ENCODE measurements at places on chromosomes 2 and 18. TPM values are rescaled to one million over a fixed set of nuclear protein-coding genes. Genes with fewer than 3 reads are reported as not detected.

The DSG1 gene
- total RNA-seq = not detected

The REG3A gene
- total RNA-seq = not detected

The HOXD8 gene
- not detected for total RNA-seq

The ATIC gene
- total RNA-seq = 15.4 TPM

The REEP1 gene
- 0.13 TPM for total RNA-seq

The LHCGR gene
- total RNA-seq = not detected

The PSTPIP2 gene
- not detected for total RNA-seq

DNA sequence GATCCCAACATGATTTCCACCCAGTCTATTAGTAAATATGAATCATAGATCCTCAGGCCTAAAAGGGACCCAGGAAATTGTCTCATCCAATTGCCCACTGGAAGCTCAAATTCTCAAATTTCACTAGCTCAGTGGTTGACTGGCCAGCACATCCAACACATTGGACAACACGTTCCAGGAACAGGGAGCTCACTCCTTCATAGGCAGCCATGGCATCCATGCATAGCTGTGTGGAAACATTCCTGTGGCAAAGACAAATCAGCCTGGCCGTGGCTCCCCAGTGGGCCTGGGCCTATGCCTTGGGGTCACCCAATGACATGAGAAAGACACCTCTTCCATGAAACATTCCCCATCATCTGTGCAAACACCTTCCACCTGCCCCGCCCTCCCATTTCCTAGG lies 261.1 kb downstream of the ANAPC1 start:
- no peak for DNase-seq

DNA sequence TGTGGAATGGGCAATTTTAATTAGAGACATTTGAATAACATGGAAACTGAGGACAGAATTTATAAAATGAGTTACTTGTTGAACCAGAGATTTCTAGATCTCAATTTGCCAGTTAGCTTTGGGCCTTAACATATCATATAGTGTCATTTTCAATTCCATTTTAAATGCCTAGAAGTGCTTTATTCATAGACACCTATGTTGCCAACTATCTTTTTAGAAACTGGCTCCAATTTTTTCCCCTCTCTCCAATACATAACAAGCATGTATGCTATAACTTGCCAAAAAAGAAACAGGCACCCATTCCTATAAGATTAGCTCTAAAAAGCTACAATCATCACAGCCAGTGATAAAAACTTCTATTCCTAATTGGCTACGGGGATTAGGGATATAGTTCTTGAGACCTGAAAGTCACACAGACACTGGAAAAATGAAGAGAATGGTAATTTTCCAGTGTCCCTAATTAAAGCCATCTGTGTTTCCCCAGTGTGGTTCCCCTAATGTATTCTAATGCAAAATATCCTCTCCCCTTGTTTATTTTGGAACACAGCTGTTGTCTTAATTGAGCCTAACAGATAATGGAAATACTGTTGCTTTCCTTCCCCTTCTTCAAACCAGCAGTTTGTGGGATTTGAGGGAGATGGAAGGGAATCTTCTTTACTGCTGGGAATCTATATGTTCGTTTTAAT lies 205.5 kb upstream of the FSHR start:
- DNase-seq = no peak

DNA sequence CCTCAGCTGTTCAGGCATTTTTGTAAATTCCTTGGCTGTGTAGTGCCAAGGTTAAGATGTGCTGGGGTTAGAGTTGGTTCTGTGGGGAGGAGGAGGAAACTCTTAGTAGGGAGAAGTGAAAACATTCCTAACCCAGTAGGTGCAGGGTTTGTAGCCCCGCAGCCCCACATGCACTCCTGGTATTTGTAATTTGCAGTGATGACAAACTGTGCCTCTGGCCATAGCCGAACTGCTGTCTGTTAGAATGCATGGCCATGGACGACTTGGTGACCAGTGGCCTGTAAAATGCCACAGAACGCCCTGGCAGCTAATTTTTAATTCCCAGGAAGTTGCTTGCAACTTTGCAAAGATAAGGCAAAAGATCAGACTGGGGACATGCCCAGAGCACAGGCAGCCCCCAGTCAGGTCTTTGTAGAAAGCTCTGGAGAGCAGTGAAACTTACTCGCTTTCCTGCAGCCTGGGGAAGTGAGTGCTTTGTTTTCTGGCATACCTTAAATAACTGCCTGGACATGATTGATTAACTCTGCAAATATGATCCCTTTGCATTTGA lies 38.4 kb downstream of the LYPD6B start:
- no peak for DNase-seq

DNA sequence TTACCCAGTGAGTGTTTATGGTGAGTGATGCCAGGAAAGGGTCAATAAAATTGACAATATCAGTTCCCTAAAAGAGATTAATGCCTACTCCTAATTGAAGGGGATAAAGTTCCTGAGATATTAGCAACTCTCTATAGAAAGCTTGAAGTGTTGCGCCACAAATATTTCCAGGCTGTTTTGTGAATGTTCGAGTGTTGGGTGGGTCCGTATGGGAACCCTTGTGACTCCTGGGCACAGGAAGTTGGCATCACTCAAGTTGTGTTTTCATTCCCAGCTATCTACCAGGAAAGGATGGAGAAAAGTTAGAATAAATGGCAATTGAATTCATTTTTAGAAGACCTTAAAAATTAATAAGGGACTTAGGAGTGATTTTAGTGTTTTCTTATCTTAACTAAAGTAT lies 472.7 kb downstream of the THSD7B start:
- no peak for DNase-seq

GRCh38 chr18:44453505-44453904 lies 227.2 kb upstream of the SETBP1 start:
- no peak for DNase-seq

DNA sequence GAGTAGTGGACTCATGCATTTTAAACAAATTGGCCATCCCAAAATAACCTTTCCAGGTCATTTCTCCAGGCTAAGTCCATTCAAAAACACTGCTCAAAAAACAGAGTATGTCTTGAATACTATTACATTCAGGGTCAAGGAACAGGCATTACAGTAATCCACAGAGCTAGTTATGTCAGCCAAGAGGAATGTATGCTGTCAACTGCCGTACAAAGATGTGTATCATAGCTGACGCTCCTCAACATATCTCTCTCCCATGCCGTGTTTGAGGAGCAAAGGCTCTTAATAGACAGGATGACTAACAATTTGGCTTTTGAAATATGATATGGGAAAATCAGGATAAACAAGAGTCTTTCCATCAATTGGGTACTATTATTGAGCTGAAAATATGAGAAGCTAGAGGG lies 68.8 kb upstream of the KCTD1 start:
- DNase-seq = peak; percentile 6

GRCh38 chr2:54945391-54946219 lies 104.6 kb downstream of the RTN4 start:
- DNase-seq = no peak

- DNase-seq = no peak
Observed at GRCh38 chr2:44010266-44010665, 14.5 kb upstream of the LRPPRC start.

- DNase-seq = no peak
Observed at GRCh38 chr2:182319556-182320505, 107.0 kb downstream of the PDE1A start.

- no peak for DNase-seq
Observed at GRCh38 chr2:237686659-237687136, 59.3 kb downstream of the LRRFIP1 start.

GRCh38 chr2:85861650-85862049 lies 27.1 kb downstream of the ST3GAL5 start:
- DNase-seq = no peak

DNA sequence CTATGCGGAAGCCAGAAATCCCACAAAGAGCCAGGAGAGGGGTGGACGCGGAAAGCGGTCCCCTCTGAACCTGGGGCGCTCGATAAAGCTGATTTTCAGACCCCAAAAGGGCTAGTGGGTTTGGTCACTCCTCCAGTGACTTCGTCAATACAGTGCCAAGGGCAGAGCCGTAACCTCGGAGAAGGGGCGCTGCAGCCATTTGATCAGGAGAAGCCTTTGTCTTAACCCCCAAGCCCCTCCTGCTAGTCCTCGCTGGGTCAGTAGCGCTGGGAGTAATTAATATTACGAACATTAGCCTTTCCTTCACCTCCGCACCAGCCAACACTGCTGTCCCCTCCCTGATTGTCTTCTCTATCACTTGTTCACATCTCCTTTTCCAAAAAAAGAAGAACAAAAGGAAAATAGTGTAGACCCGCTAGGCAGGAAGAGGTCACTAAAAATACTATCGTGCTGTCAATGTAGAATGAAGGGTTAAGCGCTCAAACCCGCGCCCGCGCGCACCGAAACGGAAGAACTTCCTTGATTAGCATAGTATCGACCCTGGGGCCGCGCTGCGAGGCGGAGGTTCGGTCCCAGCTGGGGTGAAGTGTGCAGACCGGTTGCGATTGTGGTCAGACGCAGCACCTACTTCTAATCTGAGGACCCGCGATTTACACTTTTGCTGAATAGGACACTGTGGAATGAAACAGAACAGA lies 63.2 kb upstream of the MAPRE2 start:
- DNase-seq = peak; percentile 51

All from HT-29 (cell line).